OCI-M1 (cell line): ENCODE measurements at places on chromosomes 16 and 17.

DNA sequence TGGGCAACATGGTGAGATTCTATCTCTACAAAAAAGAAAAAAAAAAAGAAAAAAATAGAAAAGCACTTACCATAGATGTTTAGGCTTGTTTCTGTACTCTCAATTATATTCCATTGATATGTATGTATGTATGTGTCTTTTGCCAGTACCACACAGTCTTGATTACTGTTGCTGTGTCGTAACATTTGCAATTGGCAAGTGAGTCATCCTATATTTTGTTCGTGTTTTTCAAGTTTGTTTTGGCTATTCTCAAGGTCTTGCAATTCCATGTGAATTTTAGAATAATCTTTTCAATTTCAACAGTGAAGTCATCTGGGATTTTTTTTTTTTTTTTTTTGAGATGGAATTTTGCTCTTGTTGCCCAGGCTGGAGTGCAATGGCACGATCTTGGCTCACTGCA, 19.3 kb downstream of the SPECC1 start:
- DNase-seq: no peak

- DNase-seq: no peak
Observed at GRCh38 chr17:61305024-61305423, 94.6 kb upstream of the TBX2 start.

GRCh38 chr16:85057212-85057889, 29.8 kb downstream of the KIAA0513 start:
- peak; percentile 30 for DNase-seq

DNA sequence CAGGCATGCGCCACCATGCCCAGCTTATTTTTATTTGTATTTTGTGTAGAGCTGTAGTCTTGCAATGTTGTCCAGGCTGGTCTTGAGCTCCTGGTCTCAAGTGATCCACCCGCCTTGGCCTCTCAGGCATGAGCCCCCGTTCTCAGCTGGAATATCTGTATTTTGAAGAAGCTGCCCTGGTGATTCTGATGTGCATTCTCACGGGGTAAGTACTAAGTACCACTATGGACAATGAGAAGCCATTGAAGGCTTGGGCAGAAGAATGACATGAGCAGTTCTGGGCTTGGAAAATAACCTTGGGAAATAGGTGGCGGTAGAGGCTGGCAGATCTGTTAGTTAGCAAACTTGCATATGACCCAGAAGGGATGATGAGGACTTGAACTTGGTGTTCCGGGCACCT, 15.6 kb upstream of the NKD1 start:
- DNase-seq: no peak

- DNase-seq: no peak
Observed at GRCh38 chr16:86882586-86883280, 304.4 kb downstream of the FOXL1 start.

- DNase-seq: no peak
Observed at GRCh38 chr16:86597880-86598606, 19.7 kb downstream of the FOXL1 start.

GRCh38 chr16:56611281-56611833, 3.0 kb downstream of the MT2A start:
- DNase-seq: no peak

- no peak for DNase-seq
Observed at GRCh38 chr16:8237452-8237851, 352.9 kb downstream of the TMEM114 start.

DNA sequence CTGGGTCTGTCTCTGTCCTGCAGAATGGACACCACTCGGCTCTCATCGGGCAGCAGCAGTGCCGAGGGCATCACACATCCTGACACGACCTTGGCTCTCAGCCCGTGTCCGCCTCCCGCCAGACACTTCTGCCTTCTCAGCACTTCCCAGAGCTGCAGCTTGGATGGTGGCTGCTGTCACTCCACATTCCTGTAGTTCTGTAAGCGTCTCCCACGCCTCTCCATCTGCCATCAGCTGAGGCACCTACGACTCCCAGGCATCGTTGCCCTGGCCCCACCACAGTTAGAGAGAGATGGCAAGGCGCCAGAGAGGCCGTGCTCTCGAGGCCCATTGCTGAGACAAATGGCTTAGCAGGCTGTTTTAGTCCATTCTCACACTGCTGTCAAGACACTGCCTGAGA, 195.9 kb upstream of the CHMP6 start:
- DNase-seq: no peak

- no peak for DNase-seq
Observed at GRCh38 chr17:30091771-30092170, 24.8 kb upstream of the NSRP1 start.

- no peak for DNase-seq
Observed at GRCh38 chr16:61324044-61324443, 712.2 kb downstream of the CDH8 start.

- DNase-seq: no peak
Observed at GRCh38 chr16:15765116-15765515, 91.7 kb downstream of the MYH11 start.
